Vagina (tissue), 2 donors: ENCODE measurements at places on chromosomes 12 and 14.

GRCh38 chr12:19095756-19096480, 33.6 kb upstream of the PLEKHA5 start:
- no peak for DNase-seq

DNA sequence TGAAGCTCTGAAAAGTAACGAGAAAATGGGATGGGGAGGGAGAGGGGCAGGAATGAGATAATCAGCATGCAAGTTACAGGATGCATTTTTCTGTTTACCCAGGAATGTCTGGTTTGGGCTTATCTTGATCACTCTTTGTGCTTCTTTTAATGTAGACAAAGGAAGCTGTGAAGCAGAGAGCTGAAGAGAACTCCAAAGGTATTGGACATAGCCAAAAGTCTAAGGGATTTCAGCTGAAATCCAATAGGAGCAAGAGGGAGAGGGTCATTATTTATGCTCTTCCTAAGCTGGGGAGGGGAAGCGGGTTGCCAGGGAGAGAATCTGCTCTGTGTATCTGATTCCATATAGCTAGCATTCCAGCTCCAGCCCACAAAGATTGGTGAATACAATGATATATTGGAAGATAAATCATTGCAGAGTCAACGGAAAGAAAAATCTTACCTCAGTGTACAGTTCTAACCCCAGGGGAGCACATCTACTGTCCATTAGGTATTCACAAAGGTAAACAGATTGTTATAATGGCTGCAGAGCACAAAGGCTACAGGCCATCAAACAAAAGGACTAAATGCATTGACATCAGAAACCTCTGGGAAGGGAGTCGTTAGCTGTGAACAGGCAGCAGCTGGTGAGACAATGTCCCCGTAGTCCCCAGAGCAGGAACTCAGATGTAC, 61.0 kb upstream of the PELI2 start:
- DNase-seq: no peak

GRCh38 chr14:103393070-103393469, 7.9 kb downstream of the MARK3 start:
- no peak for DNase-seq

DNA sequence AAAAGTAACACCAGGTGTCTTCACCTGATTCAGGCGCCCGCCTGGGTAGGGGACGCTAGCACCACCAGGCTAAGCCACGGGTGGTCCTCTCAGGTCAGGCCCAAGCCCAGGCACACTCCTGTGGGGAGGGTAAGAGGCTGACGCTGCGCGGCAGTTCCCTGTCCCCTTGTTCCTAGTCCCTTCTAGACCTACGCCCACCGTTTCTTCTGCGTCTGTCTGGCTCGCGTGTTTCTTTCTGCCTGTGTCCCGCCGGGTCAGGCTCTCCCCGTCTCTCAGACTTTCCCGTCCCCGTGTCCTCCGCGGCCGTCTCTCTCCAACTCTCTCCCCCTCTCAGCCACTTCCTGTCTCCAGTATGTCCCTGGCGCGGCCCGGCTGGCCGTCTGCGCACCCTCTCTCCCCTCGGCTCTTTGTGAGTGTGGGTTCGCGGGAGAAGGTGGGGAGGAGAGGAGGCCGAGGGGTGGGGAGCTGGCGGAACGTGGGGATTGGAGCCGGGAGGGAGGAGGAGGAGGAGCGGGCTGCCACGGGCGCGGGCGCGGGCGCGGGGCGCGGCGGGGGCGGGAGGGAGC, 3.1 kb upstream of the TNS2 start:
- DNase-seq: peak; percentile 94

DNA sequence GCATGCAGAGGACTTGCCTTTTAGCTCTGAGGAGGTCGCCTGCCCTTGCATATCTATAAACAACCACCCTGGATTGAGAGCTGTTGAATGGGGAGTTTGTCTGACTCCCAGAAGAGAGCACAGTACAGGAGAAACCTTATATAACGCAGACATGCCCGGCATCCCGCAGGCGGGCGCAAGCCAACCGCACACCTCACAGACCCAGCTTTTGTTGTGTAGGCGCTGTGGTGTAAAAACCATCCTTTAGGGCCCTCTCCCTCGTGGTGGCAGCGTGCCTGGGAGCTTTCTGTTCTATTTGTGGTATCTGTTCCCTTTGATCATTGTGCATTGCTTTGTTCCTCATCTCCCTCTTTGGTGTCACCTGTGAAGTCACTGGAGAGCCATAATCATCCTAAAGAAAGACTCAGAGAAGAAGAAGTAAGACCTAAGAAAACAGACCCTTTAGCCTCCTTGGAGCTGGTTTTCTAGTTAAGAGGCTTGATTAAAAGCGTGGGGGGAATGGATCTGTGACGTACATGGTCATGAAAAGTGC, 77.7 kb downstream of the ETV6 start:
- DNase-seq: no peak

DNA sequence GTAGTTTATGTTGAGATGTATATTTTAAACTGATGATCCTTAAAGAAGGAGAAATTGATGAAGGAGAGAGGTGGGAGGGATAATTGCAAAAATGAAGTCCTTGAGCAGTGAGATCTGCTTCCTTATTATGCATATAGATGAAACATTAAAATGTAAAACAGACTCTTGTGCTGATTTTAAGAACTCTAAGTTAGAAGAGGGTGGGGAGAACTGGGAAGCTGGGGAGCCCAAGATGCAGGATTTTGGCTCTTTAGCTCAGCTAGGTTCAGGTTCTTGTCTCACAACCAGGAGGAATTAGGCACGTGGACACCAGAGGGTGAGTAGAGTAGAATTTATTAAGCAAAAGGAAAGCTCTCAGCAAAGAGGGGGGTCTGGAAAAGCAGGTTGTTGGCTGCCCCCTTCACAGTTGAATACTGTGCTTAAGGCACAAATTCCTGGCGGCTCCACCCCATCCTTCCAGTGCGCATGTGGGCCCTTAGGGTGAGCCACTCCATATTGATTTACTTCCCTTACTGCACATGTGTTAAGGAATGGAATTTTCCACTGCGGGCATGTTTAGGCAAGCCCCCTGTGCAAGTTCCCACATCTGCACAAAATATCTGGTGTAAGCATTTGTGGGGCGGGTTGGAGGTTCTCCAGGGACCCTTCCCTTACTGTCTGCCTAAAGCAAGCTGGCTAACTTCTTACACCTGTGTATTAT, 141.9 kb downstream of the BICD1 start:
- DNase-seq: no peak

DNA sequence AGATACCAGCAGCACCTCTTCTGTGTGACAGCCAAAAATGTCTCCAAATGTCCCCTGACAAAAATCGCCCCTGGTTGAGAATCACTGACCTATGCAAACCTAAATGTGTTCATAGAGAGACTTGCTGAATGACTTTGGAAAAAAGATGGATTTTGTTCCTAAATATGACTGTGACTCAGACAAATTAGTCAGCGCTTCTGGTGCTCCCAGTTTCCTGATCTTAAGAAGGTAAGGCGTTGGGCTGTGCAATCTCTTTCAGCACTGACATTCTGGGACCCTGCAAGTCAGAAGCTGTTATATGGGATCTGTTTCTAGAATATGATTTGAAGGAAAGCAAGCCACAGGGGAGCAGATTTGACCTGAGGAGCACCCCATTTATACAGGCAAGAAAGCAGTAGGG, 90.6 kb upstream of the PWP1 start:
- DNase-seq: no peak

- DNase-seq: no peak
Measured at GRCh38 chr12:12008232-12008850, 62.4 kb upstream of the BCL2L14 start.

DNA sequence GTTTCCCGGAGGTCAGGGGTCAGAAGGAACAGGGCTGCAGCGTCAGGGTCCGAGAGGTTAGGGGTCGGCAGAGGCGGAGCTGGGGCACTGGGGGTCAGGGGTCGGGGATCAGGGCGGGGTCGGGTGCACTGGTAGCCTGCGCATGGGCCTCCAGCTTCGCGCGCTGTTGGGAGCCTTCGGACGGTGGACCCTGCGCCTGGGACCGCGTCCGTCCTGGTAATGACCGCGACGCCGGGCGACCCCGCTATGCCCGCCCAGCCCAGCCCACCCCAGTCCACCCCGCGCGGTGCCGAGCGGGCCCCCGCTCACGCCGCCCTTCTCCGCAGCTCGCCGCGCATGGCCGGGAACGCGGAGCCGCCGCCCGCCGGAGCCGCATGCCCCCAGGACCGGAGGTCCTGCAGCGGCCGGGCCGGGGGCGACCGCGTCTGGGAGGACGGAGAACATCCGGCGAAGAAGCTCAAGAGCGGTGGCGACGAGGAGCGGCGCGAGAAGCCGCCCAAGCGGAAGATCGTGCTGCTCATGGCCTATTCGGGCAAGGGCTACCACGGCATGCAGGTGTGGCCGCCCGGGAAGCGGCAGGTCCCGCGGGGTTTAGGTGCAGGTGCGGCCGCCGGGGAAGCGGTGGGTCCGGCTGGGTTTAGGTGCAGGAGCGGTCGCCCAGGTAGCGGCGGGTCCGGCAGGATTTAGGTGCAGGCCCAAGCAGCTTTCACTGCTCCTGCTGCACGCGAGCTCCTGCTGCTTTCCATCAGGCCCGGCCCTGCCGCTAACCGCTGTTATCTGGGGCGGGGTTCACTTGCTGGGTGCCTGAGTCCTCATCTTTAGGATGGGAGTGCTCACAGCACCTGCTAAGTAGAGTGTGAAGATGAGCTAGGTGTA, 743 bp downstream of the PUS1 start:
- no peak for DNase-seq

DNA sequence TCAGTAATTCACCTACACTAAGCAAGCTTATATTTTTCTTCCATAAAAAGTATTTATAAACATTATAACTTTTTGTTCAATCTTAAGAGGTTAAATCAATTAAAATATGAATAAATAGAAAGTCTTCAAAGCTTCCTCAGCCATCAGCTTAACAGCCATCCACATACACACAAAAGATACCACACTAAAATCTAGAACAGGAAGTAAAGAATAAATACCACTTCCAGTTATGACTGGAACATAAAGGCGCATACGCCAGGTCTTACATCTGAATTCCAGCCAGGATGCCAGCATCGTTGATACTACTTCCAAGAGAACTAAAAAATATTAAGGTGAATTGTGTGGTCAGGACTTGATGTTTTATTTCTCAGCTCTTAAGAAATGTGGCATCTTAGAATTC, 17.0 kb downstream of the SIX1 start:
- no peak for DNase-seq

- DNase-seq: no peak
Measured at GRCh38 chr12:65756956-65757511, 67.2 kb upstream of the HMGA2 start.
